ENCODE measurements at places on chromosomes 1 and 21. TPM values are rescaled to one million over a fixed set of nuclear protein-coding genes. Genes with fewer than 3 reads are reported as not detected.

DNA sequence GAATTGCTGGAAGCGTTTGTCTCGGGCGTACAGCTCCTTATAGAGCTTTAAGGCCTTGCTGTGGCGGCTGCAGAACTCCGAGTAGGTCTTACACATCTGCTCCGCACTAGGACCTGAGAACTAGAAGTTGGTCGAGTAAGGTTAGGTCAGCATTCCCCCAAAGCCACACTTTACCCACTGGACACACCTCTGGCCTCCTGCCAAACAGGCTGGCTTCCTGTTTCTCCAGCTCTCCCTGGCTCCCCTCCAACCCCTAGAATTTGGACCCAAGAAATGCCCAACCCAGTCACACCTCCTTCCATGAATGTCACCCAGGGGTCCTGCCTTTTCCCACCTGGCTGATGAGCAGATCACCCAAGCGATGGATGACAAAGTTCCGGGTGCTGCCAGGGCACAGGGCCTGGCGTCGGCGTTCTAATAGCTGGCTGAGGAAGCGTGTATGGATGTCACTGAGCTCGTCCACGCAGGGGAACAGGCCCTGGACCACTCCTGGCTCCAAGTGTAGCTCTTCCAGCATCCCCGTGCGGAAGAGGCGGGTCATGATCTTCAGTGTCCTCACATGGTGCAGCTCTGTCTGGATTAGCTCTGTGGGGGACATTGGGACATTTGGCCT, 15.6 kb downstream of the ARHGEF2 start:
- DNase-seq = no peak

- no peak for DNase-seq
Measured at GRCh38 chr21:43933199-43933598, 68.2 kb downstream of the AGPAT3 start.

MYBPHL gene
- total RNA-seq = 1.2 TPM

SIK1 gene
- total RNA-seq = 4.9 TPM

LYPD8 gene
- not detected for total RNA-seq
